ENCODE measurements at places on chromosomes 1 and 21. TPM values are rescaled to one million over a fixed set of nuclear protein-coding genes. Genes with fewer than 3 reads are reported as not detected.

- DNase-seq, result peak; percentile 73
Measured at GRCh38 chr1:194175251-194175650, 988.8 kb upstream of the B3GALT2 start.

CRP gene
- not detected for total RNA-seq

- DNase-seq, result peak; percentile 93
Measured at GRCh38 chr1:36248250-36248894, 24.1 kb downstream of the THRAP3 start.

DIRAS3 gene
- total RNA-seq, result 0.17 TPM

DNA sequence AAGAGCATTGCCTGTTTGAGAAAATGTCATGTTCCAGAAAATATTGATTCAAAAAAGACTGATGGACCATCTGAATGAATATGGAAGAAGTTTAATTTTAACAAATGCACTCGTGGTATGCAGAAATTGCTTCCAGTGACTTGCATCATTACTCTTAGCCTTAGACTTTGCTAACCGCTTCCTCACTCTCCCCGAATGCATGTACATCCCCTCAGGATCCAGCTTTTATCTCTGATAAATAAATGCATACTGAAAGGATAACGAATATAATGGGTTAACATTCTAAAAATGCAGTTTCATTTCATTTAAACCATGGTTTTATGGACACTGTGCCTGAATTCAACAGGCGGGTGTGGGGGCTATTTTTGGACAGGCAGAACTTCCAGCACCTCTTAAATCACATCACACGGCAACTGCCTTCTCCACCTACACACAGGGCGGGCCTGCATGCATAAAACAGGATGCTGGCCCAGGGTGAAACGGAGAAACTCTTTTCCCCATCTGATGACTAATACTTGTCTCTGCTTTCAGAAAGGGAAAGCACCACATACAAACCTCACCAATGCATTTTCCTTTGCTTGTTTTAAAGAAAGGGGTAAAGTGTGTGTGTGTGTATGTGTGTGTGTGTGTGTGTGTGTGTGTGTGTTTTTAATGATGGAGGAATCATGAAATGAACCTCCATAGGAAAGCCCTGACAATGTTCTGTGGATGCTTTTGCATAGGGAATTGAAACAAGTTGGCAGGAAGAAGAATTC, 48.7 kb downstream of the SPAG17 start:
- DNase-seq, result peak; percentile 77

DNA sequence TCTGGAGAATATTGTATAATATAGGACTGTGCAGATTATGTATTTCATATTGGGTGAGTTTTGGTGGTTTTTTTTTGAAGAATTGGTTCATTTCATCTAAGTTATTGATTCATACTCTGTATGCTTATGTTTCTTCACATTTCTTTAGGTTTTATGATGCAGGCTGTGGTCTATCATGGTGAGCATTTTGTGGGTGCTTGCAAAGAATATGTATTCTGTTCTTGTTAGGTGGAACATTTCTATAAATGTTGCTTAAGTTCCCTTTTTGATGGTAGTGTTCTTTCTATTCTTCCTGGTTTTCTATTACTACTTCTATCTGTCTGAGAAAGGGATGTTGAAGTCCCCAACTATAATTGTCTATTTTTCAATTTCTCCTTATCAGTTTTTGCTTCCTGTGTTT, 42.6 kb downstream of the PKN2 start:
- no peak for DNase-seq

DNA sequence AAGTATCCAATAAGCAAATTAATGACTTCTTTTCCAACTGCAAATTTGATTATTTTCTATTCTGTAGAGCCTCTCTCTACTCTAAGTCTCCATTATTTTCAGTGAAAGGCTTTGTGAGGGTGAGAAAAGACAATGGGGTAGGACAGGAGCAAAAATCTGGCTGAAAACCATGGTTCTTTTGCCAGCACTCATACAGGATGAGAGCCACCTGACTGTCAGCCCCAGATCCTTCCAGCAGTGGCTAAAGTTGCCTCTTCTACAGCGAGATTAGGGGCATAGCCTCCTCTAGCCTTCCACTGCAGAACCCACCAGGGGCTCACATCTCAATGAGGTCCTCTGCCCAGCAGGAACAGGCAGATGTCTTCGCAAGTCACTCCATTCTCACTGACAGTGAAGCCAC, 23.7 kb downstream of the NMNAT2 start:
- no peak for DNase-seq

DNA sequence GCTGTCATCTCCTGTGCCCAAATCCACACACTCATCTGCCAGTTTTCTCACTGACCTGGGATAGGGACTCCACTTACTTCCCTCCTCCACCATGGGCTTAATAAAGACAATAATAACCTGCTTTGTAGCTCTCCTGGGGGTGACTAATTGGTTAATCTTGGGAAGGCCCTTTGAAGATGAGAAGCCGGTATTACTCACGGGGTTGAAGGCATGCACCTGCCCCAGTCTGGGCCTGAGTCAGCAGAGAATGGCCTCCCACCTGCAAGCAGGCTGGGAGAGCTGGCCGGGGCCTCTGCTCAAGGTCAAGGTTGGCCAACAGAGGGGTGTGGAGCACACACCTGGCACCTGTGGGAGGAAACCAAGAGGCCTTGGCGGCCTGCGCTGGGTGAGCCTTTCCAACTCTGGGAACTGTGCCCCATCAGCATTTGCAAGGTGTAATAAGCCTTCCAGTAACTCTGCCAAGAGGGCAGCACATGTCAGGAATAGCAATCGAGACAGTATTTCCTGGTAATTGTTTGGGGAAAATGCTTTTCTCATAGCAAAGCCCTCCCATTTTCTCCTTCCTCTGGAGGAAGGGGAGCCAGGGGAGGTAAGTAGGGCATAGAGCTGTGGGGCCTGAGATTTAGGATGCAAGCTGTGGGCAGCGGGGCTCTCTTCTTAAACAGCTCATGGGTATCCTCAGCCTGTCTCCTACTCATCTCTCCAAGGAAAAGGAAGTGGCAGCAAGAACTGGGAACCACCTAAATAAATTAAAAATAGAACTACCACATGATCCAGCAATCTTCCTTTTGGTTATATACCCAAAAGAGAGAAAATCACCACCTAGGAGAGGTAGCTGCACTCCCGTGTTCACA, 49.0 kb downstream of the TOMM20 start:
- peak; percentile 94 for DNase-seq

DLGAP3 gene
- not detected for total RNA-seq

GRCh38 chr1:107250169-107250568, 109.3 kb downstream of the NTNG1 start:
- peak; percentile 25 for DNase-seq

GRCh38 chr1:167273027-167273800, 52.5 kb downstream of the POU2F1 start:
- DNase-seq, result peak; percentile 86

HOOK1 gene
- 45.2 TPM for total RNA-seq

GRCh38 chr21:26736449-26736848, 108.8 kb downstream of the ADAMTS1 start:
- DNase-seq, result peak; percentile 58

DNA sequence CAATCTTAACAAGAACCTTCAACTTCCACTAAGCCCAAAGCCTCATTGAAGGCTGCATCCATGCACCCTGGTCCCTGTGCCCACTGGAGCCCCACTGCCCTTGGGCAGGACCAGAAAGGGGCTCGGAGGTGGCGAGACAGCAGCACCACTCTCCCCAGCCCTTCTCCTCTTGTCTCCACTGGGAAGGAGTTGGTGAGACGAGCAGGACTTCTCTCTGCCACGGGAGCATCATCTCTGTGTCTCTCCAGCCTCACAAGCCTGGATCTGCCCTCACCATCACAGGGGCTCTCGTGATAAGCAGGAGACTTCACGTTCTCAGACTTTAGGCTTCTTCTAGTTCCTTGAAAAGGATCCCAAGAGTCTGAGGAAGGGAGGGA, 7.2 kb upstream of the ETV3L start:
- DNase-seq, result no peak

FAM72B gene
- total RNA-seq, result 0.52 TPM

DNA sequence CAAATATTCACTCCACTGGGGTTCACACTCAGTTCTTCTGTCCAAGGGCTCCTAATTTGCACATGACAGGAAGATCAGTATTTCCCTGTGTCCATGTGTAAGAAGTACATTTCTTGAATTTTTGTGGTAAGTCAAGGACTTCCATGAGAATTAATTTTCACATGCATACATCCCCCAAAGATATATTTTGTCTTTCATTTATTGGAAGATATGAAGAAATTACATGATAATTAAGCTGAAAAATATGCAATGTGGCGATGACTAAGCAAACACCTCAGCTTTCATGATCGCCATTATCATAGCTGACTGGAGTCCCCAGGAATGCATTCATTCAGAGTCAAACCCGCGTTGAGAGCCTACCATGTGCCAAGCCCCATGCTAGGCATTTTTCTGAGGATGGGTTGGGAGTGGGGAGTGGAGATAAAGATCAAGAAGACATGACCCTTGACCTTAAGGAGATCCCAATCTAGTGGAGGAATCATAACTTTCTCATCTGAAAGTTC, 104.6 kb upstream of the F3 start:
- DNase-seq, result peak; percentile 56

OR14I1 gene
- not detected for total RNA-seq

GRCh38 chr1:25873120-25873519, 2.4 kb downstream of the PAQR7 start:
- DNase-seq, result peak; percentile 46

CSF3R gene
- total RNA-seq, result 0.15 TPM

LCE1A gene
- total RNA-seq, result not detected

- no peak for DNase-seq
Measured at GRCh38 chr1:97721221-97721620, 199.6 kb downstream of the DPYD start.

LDLRAD2 gene
- total RNA-seq, result not detected

DNA sequence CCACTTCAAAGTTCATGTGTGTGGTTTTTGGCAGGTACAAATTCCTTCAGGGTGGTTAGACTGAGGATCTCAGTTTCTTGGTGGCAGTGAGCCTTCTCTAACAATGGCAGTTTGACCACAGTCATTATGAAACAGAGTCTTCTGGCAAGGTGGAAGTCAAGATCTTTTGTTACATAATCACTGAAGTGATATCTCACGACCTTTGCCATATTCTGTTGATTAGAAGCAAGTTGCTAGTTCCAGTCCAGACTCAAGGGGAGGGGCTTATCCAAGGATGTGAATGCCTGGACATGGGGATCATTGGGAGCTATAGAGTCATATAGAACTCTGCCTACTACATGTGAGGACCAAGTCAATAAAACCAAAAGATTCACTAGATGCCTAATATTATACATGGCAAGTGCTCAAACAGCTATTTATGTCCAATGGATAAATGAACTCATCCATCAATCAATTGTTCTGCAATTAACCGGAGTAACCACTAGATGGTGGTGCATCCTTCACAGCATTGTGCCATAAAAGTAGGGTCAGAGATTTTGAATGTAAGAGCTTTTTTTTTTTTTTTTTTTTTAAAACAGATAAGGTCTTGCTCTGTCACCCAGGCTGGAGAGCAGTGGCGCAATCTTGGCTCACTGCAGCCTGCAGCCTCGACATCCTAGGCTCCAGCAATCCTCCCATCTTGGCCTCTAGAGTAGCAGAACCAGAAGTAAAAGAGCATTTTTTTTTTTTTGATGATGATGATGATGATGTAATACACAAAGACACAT, 131.9 kb downstream of the CRB1 start:
- DNase-seq, result peak; percentile 69

- DNase-seq, result no peak
Measured at GRCh38 chr21:44653123-44653522, 1.3 kb downstream of the KRTAP12-4 start.
